Stimulated activated CD4-positive, alpha-beta T cell treated with anti-CD3 and anti-CD28 coated beads, Interleukin-15, amount 100 ng/mL, for 1 hour (primary cell): ENCODE measurements at places on chromosomes 1 and 21.

GRCh38 chr1:49306507-49307070, 529.9 kb upstream of the BEND5 start:
- no peak for DNase-seq

- no peak for DNase-seq
Observed at GRCh38 chr1:230272557-230272956, 153.6 kb downstream of the PGBD5 start.

- no peak for DNase-seq
Observed at GRCh38 chr1:16984717-16985116, 4.3 kb upstream of the MFAP2 start.

- DNase-seq: no peak
Observed at GRCh38 chr1:91564888-91565701, 64.4 kb downstream of the CDC7 start.

- no peak for DNase-seq
Observed at GRCh38 chr1:21764615-21765423, 18.1 kb downstream of the USP48 start.

DNA sequence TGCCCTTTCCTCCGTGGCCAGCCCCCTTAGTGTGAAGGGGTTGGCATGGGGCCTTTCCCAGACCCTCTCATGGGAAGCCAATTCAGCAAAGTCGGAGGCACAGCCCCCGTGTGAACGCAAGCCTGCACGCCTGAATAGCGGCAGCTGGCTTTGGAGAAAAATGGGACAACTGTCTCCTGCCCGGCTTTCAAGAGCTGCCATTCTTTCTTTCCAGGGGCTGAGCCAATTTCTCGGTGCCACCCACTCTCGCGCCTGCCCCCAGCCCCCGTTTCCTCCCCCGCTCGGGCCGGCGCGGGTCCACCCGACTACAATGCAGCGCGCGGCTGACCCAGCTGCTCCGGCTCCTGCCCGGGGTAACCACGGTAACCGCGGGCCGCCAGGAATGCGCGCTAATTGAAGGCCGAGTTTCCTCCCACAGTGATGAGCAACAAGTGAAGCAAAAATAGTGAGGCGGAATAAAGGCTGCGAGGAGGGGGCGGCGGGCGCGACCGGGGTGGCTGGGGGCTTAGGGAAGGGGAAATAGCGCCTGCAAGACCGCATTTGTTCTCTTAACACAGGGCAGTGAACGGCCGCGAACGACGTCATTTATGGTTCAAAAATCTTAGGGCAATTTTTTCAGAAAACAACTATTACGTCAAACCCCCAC, 27.8 kb downstream of the ILDR2 start:
- DNase-seq: no peak

DNA sequence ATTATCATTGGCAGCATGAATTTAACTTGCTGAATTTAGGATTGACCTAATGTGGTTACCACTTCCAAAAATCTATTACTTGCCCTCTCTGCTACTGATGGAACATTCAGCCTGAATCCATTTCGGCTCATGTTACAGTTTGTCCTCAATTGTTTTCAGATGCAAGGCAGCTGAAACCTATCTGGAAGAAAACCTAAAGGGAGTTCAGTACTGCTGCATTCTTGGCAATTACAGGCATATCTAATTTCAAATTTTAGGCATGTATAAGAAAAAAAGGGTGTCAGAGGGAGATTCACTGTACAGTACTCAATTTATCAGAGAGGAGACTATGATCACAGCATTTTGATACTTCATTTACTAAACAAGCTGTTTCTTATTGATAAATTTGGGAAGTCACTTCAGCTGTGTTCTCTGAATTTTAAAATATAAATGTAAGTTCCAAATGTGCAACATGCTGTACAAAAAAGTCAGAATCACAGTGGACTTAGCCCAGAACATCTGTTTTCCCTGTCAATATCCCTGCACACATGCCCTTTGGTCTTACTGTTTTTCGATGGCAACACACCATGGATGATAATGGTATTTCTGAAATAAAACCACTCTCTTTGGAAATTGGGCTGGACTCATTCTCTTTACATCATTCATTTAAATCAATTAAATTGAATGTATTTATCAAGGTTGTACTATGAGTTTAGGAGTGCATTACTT, 651.6 kb upstream of the ADGRL4 start:
- DNase-seq: no peak

GRCh38 chr1:42971841-42972291, 13.2 kb upstream of the SLC2A1 start:
- DNase-seq: no peak

DNA sequence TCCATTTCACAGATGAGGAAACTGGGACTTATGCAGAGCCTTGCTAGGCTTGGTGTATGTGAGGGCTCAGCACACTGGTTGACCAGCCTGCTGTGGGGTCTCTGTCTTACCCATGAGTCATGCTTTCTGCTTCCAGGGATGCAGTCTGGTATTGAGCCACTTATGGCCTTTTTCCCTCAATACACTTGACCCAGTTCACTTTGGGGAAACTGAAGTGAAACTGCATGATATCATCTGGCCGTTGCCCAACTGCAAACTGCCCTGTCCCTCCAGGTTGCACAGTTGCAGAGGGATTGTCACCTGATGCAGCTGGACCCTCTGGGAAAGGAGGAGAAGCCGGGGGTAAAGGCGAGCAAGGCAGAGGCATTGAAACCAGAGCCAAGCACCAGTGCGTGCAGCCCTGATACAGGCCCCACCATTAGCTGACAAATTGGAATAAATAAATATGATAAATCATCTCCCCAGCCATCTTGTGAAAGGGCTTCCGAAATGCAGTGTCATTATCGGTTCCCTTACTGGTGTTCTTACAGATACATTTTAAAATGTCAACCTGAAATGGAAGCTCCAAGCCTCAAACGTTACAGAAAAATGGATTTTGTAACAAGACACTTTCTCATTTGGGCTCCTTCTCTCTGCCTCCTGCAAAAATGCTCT, 39.3 kb upstream of the DUSP10 start:
- DNase-seq: no peak

DNA sequence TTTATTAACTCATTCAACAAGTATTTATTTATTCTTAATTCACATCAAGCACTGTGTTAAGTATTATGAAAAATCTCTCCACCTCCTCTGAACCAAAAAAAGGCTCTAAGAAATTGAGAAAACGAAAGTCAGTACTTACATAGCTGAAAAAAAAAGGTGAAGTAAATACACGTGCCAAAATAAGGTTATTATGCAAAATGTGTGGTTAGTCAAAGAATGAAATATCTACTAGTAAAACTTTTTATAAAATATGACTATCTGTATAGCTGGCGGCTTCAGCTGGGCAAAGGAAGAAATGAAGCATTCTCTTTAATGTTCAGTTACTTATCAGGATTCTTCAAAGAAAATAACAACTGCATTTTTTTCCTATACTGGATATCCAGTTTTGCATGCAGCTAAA, 35.5 kb upstream of the ASPM start:
- DNase-seq: no peak

DNA sequence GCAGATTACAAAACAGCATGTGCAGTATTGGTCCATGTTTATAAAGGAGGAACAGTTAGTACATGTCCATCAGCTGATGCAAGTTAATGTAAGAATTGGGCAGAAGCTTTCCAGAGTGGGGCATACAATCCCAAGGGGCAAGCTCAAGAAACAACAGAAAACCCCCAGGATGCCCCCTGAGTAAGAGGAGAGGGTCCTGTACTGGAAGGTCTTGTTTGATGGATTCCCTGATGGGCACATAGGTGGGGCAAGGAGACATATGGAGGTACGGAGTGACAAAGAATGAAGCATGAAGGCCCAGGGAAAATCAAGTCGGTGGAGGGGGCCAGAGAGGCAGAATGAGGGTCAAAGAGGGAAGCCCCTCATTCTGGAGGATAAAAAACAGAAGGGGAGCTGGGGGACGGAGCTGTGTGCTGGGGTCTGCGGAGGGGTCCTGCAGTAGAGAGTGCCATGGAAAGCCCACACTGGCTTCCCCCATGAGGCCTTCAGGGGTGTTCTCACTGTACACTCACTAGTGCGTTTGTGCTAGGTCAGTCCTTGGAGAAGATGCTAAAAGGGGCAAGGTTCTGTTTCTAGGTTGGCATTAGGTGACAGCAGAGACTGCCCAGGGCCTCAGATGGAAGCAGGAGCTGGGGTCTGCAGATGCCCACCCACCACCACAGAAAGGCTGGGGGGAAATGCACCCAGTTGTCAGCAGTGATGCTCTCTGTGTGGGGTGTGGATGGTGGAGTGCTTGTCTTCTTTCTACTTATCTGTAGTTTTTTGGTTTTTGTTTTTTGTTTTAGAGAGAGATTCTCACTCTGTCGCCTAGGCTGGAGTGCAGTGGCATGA, 12.5 kb upstream of the MATN1 start:
- DNase-seq: no peak

DNA sequence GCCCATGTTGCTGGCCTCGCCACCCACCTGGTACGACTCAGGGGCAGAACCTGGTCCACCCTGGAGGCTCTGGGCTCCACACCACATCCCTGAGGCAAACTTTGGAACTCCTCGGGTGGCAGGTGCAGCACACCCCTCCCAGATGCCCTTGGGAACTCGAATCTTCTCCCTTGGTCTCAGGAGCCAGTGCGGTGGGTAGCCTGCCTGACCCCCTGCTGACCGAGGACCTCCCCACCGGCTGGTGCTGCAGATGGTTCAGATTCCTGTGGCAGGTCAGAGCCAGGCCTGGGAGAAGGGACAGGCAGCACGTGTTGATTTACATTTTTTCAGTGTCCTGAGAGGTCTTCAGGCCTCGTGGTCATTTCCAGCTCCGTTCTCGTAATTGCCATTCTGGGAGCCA, 6.3 kb upstream of the CFAP410 start:
- no peak for DNase-seq

DNA sequence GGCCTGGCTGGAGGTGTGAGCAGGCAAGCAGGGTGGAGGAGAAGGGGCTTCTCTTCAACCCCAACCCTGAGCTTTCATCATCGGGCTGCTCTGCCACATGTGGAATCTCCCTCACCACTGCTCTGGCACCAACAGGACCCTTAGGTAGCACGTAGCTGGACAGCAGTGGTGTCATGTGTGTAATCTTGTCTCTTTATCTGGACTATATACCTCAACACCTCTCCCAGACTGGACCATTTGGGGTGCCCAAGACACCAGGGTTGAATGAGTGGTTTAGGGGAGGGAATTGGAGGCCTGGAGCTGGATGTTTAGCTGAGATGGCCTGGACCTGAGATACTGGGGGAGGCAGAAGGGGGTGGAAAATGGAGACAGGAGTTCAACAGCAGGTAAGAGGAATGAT, 63.0 kb downstream of the UBE2T start:
- no peak for DNase-seq

- DNase-seq: no peak
Observed at GRCh38 chr1:180600343-180600742, 31.5 kb upstream of the XPR1 start.

DNA sequence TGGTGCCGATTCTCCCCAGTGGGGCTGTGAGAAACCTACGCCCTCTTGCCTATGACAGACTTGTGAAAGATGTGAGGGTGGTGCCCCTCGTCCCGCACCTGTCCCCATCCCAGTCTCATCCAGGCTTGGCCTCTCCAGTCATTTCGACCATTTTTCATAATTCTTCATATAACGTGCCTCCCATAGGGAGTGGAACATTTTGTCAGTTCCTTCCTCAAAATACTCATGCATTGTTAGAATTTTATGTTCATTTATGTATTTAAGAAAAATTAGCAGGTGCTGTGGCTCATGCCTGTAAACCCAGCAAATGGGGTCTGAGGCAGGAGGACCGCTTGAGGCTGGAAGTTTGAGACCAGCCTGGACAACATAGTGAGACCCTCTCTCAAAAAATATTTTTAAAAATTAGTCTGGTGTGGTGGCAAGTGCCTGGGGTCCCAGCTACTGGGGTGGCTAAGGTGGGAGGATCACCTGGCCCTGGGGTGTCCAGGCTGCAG, 19.7 kb upstream of the SMPDL3B start:
- no peak for DNase-seq

DNA sequence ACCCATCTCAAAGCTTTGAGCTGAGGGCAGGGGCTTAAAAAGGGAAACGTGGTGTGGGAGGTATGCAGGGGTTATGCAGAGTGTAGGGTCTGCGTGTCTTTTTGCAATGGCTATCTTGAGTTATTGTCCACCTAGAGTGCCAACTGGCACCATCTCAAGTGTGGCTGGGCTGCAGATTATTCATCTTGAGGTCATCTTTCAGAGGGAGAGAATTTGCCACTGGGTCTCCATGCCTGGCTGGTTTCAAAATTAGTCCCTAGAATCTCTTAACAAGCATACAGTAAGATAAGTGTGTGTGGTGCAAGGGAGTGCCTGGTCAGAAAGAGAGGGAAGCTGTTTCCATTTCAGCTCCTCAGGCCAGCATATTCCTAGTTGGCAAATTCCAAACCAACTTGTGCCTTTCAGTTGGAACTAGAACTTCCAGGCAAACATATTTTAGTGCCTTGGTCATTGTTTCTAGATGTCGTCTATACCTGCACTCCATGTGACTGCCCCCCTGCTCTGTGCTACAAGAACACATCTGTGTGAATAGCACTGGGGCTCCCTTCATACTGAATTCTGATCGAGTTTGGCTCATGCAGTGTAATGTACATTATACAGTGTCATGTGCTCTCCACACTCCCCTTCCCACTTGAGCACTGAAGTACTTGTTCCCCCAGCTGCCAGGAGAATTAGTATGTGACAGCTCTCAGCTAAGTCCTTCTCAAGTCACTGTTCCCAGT, 5.0 kb upstream of the OR2T8 start:
- DNase-seq: no peak

GRCh38 chr1:172378109-172378760, 42.2 kb upstream of the C1orf105 start:
- no peak for DNase-seq

- DNase-seq: no peak
Observed at GRCh38 chr21:27648560-27648959, 681.7 kb upstream of the ADAMTS5 start.

DNA sequence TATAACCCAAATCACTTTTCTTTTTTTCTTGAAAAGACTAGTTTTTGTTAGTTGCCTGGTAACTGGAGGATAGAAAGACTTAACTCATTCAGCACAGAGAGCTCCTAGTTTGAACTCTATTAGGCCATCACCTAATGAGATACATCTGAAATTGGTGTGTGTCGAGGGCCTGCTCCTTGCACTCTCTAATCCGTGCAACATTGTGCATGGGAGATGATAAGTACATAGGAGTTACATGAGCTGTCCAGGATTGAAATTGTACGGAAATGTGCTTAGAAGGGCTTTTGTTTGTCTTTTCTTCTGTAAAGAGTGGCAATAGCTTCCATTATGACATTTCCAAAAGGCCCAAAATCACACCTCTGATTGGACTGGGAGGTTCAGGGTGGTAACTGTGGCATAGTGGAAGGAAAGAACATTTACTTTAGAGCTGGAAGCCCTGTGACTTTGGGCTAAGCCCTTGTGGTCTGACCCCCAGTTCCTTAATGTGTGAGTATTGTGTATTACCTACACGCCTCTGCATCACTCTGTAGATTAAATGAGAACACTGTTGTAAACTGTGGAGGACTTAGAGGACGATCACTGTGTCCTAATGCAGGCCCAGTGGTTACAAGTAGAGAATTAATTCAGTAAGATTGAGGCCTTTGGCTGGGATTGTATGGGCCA, 71.2 kb downstream of the FGGY start:
- no peak for DNase-seq

GRCh38 chr1:228074954-228075730, 7.4 kb upstream of the ARF1 start:
- DNase-seq: no peak
